ENCODE measurements at places on chromosomes 12 and 14. TPM values are rescaled to one million over a fixed set of nuclear protein-coding genes. Genes with fewer than 3 reads are reported as not detected.
A peak's percentile ranks its signal among the peaks of the same experiment; 100 is the strongest.

- H3K4me1 ChIP-seq: peaks cover 70% of the 10 kb centered on the region
- H3K36me3 ChIP-seq: no peaks in the 10 kb centered on the region
- no peak overlapping the region for H3K4me3 ChIP-seq
- DNase-seq: no peak
- peak overlapping the region; percentile 85 for H3K27ac ChIP-seq
Measured at GRCh38 chr14:54654605-54655004, 87.7 kb downstream of the SAMD4A start.

Gene PLEK2
- 0.94 TPM for total RNA-seq

Gene P3H3
- total RNA-seq: 4.7 TPM

Gene OR4E2
- not detected for total RNA-seq

Gene ATXN7L3B
- total RNA-seq: 13.6 TPM

Data from gastrocnemius medialis (tissue), 4 donors.